ENCODE measurements at places on chromosomes 7 and 10.

- DNase-seq, result no peak
Observed at GRCh38 chr7:128192497-128193142, 48.5 kb upstream of the LEP start.

- DNase-seq, result no peak
Observed at GRCh38 chr7:109503421-109503820, 933.7 kb downstream of the DNAJB9 start.

DNA sequence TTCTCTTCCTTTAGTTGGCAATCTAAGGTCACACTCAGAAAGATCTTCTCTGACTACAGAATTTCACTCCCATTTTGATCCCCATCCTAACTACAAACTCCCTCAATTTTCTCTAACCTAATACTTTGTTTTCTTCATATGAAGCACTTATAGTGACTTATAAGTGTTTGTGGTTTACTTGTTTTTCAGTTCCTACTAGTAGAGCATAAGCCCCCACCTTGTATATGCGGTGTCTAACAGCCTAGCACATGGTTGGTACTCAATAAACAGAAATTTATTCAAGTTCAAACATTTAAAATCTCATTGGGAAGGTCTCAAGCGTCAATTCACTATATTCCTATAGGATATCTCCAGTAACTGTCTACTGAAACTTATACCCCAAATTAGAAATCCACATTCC lies 35.2 kb downstream of the ANKRD26 start:
- DNase-seq, result no peak

GRCh38 chr10:120735773-120736371 lies 115.3 kb upstream of the WDR11 start:
- no peak for DNase-seq

DNA sequence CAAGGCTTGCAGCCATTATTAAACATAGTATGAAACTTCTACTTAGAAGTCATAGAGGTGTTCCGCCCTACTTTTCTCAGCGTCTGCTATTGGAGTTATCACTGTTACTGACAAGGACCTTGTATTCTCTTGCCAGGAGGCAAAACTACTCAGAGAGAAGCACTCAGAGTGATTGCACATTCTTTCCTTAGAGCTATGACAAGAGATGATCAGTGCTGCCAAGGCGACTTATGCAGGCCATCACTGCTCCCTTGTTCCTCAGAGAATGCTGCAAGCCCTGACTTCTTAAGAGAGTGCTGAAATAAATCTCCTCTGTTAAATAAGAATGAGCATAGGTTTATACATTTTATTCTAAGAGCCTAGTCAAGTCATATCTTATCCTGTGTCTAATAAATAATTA lies 534.6 kb upstream of the PHF14 start:
- DNase-seq, result no peak

DNA sequence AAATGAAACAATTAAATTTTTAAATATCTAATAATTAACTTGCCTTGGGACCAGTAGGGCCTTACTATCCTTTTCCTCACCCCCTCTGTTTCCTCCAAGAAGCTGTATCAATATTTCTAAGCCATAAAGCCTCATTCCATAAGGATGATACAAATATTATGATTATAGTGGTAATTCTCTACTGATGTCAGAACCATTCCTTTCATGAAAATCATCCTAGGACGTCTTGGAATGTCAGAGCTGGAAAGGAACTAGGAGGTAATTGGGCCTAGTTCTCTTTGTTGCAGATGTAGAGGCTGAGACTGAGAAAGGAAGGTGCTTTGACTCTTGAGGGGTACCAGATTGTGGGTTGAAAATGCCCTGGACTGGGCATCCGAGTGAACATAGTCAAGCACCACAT lies 766.7 kb upstream of the GHITM start:
- no peak for DNase-seq

DNA sequence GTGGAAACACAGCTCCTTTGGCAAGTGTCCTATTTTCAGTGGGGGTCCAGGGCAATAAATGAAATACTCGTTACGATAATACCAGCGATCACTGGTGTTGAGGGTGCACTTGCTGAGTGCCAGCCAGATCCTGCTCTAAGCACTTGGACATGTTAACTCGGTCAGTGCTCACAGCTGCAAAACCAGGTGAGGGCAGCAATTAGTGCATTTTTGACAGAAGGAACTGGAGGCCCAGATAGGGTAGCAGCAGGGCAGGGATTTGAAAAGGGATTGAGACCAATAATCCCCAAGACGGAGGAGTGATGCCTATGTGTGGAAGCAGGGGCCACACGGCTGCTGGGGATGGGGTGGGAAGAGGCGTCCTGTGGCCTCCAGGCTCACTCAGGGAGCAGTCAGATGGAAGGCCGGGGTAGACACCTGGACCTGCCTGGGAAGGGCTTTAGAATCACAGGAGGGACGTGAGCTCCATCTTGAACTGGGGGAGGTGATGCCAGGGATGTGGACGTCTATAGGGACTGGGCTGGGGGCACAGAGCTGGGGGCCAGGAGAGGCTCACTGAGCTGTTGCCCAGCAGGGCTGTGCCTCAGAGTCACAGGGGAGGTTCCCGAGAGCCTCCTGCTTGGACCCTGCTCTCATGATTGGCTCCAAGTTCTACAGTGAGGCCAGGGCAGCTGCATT lies 14.3 kb downstream of the PTPRE start:
- DNase-seq, result no peak

GRCh38 chr7:19557726-19558465 lies 150.9 kb downstream of the POLR1F start:
- DNase-seq, result no peak

- no peak for DNase-seq
Observed at GRCh38 chr10:35614312-35614711, 9.2 kb downstream of the GJD4 start.

DNA sequence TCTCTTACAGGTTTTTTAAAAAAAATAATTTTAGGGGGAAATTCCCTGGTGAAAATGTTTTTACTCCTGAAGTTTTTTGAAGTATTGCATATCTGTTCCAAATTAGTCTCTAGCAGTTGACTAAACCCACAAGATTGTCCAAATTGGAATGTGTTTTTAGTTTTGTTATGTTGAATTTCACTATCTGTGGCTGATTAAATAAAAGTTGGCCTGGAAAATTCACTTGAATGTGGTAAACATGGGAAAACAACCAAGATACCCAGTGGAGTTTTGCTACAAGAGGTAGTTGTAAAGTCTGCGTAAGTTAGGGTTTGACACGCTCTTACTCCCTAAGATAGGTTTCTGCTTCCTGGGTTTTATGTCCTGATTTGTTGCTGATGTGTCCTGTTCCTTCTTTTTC lies 3.3 kb downstream of the TSGA13 start:
- no peak for DNase-seq

- DNase-seq, result no peak
Observed at GRCh38 chr10:66455304-66455703, 470.5 kb upstream of the LRRTM3 start.
